ENCODE measurements at places on chromosomes 1 and 21.

- DNase-seq, result no peak
Observed at GRCh38 chr1:193434319-193434718, 247.9 kb upstream of the B3GALT2 start.

DNA sequence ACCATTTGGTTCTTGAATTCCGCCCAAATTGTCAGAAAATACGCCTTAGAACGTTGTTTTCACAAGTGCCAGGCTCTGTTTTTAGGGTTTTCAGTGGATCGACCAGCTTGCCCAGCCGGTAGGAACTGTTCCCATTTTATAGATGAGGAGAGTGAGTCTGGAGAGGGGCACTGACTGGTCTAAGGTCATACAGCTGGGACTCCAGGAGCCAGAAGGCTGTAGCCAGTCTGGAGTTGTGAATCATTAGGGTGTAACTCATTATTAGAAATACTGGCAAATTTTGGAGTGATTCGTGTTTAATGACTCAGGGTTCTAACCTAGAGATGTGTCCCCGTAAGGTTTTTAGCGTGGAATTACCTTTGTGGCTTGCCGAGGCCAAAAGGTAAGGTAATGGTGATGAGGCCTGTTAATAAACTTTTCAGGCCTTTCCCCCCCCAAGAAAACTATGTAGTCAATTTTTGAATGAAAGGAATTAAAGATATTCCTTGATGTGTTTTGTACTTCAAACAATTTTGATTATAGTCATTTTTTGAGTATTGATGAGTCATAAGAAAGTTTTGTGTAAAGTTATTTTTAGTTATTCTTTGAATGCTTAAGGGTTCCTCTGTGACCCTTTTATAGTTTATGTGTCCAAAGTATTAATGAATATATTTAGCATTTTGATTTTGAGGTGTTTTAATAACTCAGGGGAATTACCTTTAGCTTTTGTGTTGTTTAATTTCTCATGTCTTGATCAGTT is 2.1 kb downstream of the DYRK1A start:
- peak; percentile 12 for DNase-seq

- no peak for DNase-seq
Observed at GRCh38 chr1:230084408-230085177, 17.6 kb downstream of the GALNT2 start.

DNA sequence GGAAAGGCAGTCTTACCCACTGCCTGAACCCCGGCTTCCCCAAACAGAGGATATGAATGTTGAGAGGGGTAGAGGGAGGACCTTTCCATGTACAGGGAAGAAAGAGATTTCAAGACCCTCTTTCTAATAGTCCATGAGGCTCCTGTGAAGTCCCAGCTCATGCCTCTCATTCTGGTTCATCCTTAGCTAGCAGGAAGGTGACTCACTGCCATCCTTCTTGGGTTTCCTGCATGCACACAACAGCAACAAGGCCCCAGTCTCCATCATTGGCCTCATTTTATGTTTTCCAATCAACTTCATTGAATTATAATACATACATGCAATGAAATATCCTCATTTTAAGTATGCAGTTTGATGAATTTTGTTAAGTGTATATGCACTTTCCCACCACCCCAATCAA is 46.2 kb downstream of the SYT2 start:
- no peak for DNase-seq

GRCh38 chr1:47507881-47508701 is 70.2 kb downstream of the FOXD2 start:
- DNase-seq, result no peak

GRCh38 chr1:63126104-63126503 is 196.3 kb upstream of the FOXD3 start:
- DNase-seq, result no peak

DNA sequence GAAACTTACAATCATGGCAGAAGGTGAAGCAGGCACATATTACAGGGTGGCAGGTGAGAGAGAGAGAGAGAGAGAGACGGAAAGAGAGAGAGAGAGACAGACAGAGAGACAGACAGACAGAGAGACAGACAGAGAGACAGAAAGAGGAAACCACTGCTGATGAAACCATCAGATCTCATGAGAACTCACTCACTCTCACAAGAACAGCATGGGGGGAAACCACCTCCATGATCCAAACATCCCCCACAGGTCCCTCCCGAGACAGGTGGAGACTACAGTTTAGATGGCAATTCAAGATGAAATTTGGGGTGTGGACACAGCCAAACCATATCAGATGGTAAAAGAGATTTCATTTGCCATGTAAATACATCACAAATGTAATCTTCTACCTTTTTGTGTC is 708.1 kb downstream of the MRPL39 start:
- no peak for DNase-seq

DNA sequence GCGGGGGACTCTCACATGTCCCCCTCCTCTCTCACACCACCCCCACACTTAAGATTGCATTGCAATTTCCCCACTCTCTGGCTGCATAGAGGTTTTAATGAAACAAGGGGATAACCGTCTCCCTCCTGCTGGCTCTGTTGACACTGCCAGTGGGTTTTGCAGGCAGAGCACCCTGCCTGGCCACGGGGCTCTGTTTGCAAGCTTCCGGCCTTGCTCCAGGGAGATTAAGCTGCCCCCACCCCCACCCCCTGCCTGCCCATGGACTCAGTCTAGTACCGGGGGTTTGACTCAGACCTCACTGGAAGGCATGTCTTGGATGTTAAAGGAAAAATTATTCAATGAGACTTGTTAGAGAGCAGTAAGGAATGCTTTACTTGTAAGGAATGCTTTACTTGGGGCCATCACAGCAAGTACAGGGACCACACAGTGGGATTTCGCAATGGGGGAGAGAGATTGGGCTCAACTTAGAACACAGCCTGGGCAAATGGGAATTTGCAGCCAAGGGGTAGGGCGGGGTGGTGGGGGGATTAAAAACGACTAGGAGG is 101.0 kb downstream of the AJAP1 start:
- no peak for DNase-seq

- DNase-seq, result no peak
Observed at GRCh38 chr1:216173376-216173995, 249.8 kb downstream of the USH2A start.

GRCh38 chr1:211490821-211491415 is 1.0 kb downstream of the RD3 start:
- DNase-seq, result no peak

DNA sequence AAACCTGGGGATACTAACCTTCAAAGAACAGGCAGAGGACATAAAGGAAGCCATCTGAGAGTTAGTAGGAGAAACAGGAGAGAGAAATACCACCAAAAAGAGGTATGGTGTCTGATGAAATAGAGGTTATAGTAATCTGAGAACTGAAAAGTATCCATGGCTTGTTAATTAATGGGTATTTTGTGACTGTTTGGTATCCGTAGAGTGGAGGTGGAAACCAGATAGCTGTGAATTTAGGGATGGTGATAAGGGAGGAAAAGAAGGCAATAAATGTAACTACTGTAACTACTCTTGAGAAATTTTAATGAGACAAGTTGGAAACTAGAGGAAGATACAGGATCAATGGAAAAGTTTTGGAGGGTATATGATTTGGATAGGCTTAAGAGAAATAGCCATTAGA is 27.5 kb downstream of the PRKAA2 start:
- DNase-seq, result no peak

GRCh38 chr1:86273066-86273465 is 116.5 kb upstream of the COL24A1 start:
- DNase-seq, result no peak

DNA sequence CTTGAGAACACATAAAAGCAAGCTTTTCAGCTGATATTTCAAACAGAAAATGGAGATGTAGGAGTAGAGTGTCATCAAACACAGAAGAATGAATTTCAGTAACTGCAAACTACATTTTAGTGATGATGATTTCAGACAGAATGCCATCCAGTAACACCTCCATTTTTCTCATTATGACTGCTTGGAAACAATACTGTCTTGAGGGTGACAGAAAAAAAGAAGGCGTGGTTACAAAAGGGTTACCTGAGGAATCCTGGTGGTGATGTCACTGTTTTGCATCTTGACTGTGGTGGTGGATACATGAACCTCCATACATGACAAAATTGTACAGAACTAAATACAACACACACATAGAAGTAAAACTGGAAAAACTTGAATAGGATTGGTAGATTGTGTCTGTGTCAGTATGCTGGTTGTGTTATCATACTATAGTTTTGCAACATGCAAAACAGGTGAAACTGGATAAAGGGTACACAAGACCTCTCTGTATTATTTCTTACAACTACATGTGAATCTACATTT is 375.9 kb downstream of the PTBP2 start:
- no peak for DNase-seq

DNA sequence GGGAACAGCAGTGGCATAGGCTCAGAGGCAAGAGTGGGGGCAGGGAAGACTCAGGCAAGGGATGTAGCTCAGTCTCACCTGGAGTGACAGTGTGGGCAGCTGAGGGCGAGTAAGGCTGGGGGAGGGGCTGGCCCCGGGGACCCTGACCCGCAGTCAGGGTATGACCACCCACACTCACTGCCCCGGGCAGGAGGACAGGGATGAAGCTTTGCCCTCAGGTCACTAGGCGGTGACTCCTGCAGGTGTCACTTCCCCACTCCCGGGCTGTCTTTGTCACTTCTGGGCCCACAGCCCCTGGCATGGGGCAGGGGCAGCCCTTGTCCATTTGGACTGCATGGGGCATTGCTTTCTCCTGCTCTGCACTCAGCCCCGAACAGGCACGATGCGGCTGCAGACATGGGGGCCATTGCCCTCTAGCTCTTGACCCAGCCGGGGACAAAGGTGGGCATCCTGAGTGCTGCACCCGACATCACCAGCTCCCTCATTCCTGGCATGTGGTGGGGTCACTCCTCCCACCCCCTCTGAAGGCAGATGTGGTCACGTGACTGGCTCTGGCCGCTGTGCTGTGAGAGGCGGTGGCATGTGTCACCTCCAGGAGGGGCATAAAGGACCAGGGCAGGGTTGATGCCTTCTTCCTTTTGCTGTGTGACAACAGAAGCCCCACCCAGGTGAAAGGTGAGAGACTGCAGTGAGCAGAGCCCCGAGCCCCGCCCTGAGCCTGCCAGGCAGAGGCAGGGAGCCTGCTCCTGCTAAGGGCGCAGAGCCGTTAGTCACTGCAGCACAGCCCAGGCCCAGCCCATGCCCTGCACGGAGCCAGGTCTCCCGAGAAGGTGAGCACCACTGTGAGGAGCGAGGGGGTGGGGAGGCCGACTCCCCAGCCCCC is 66.0 kb downstream of the MATN1 start:
- no peak for DNase-seq

- DNase-seq, result no peak
Observed at GRCh38 chr1:58005212-58005611, 541.3 kb downstream of the OMA1 start.

DNA sequence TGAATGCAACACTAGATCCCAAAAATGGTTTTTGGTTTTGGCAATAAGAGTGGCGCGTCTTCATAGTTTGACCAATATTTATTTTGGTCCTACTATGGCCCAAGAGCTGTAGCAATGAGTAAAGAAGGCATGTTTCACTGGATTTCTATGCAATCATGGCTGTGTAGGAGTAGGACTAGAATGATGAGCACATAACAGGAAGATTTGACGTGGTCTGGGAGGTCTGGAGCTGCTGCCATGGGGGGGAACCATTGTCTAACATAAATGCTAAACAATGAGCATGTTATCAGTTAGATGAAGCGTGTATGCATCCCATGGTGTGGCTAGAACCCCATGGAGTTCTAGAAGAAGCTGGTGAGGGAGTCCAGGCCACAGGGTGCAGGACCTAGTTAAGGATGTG is 38.3 kb downstream of the OLIG1 start:
- DNase-seq, result no peak

DNA sequence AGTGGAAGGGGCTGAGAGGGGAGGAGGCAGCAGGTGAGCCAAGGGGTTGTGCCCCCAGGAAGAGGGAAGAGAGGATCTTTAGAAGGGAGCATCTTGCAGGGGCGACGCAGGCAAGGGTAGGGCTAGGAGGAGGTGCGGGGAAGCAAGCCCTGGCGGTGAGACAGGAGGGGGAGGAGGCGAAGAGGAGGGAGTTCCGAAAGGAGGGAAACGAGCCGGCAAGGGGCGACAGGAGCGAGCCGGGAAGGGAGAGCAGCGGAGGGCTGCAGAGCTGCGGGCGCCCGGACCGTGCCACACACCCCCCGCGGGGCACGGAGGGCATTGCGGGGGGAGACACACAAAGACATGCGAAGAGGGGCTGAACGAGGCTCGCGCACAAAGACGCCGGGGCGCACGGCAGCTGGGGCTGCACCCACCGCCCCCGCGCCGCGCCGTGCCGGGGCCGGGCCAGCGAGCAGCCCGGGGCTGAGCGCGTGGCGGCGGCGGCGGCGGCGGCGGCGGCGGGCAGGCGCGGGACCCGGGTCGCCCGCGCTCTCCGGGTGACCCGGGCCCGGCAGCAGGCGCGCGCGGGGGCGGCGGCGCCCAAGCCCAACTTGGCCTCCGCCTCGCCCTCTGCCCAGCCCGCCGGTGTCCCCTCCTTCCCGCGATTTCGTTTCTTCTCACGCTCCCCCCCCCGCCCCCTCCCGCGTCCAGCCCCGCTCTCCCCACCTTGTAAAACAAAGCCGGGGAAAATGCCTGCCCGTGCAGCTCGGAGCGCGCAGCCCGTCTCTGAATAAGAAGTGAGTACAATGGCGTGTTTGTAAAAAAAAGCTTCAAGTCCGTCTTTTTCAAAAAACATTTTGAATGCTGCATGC is at the start of gene KCNK2:
Gene KCNK2 (plus strand): TSS at position 206 of the 851 bp plus-strand sequence. CDS start 649 bp downstream, outside the sequence.
- DNase-seq, result no peak

GRCh38 chr1:230191079-230191804 is 124.2 kb downstream of the GALNT2 start:
- peak; percentile 55 for DNase-seq

GRCh38 chr1:11475748-11476147 is 3.2 kb upstream of the DISP3 start:
- no peak for DNase-seq

DNA sequence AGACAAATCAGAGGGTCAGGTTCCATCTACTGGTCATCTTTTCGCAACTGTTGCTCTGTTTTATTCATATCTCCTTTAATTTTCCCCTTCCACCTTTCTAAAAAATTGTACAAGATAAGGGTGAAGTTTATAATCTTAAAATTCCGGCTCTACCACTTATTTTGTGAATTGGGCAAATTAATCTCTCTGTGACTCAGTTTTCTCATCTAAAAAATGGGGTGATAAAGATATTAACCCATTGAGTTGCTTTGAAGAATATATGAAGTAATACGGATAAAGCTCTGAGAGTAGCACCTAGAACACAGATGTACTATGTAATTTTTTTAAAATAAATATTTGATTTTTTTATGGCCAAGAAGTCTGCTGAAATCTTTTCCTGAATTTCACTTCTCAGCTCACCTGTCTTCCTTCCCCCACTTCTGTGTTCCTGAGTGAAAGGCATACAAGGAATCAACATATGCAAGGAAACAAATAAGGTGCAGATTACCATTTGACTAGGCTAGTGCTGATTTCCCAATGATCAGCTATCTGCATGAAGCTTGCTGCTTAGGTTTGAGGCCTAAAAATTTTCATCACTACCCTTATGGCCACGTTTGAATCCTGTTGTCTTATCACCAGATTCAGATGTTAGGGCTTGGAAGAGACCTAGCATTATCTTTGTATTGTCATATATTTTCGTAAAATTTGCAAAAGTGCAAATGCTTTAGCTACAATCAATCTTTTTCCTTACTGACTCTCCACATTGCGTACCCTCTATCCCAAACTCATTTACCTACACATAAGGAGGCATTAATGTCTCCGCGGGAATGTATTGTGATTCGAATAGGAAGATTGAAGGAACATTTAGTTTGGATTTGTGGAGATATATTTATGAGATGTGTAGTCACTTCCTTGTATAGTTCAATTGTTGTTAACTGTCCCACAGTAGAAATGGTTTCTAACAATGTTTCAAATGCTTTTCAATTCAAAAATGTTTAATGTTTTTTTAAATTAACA is 718.3 kb upstream of the PTBP2 start:
- no peak for DNase-seq
